ENCODE measurements at places on chromosomes 12 and 14. TPM values are rescaled to one million over a fixed set of nuclear protein-coding genes. Genes with fewer than 3 reads are reported as not detected.

DNA sequence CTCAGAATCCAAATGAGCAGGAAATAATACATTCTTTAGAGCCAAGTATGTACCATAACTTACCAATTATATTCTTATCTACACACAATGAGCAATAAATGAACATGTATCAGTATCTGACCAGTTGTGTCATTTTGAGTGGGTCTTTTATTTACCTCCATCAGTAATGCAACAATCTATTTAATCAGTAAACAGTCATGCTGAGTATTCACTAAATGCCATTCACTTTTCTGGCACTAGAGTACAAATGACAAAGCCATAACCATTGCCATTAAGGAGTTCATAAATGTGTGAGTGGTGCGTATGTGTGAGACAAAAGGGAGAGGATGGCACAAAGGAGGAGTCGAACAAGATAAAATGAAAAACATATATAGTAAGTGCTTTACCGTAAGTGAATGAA, 1.5 kb upstream of the STRAP start:
- no peak for DNase-seq

DNA sequence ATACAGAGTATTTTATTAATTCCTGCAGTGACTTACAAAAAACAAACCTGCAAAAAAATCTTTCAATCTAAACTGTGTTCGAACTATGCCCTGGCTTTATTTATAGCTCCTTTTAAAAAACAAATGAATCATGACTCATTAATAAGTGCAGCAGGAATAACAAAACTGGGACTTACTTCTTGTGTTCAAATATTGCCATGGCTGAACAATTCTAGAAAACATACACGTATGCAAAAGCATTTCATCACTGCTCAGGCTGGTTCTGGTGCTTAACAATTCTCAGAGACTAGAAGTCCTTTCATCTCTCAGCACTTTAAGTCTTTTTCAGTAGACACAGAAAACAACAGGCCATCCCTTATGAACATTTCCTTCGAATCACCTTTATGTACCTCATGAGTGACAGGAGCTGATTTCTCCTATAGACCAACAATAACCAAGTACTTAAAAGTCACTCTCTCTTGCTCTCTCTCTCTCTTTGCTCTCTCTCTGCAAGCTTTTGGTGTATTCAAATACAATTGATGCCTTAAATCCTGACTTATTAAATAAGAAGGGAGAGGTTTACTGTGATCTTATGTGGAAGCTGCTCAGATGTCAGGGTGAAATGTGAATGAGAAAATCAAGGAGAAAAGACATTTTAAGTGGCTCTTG, 268.8 kb downstream of the TTC8 start:
- no peak for DNase-seq

DNA sequence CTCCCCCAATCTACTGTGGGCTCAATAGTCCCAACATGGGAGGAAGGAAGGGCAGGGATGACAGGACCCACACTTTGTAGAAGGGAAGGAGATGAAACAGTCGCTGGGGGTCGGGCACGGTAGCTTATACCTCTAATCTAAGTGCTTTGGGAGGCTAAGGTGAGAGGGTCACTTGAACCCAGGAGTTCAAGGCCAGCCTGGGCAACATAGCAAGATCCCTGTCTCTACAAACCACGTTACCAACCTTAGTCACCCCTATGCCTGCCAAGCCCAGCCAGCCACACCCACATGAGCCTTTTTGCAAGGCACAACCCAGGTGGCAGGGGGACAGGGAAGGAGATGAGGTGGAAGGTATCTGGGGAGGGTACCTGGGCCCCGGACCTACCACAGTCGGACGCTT, 31.7 kb downstream of the KDM2B start:
- no peak for DNase-seq

DNA sequence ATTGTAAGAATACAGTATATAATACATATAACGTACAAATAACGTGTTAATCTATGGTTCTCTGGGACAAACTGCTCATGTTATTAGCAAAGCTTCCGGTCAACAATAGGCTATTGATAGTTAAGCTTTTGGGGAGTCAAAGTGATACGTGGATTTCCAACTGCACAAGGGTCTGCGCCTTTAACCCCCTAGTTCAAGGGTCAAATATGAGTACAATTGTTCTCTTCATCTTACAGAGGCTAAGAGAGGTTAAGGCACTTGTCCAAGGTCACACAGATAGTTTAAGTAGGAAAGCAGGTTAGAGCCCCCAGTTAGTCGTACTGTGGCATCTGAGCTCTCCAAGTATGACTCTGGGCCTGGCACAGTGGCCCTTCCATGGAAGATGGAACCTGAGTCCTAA, 204.3 kb upstream of the KRR1 start:
- DNase-seq = no peak

DNA sequence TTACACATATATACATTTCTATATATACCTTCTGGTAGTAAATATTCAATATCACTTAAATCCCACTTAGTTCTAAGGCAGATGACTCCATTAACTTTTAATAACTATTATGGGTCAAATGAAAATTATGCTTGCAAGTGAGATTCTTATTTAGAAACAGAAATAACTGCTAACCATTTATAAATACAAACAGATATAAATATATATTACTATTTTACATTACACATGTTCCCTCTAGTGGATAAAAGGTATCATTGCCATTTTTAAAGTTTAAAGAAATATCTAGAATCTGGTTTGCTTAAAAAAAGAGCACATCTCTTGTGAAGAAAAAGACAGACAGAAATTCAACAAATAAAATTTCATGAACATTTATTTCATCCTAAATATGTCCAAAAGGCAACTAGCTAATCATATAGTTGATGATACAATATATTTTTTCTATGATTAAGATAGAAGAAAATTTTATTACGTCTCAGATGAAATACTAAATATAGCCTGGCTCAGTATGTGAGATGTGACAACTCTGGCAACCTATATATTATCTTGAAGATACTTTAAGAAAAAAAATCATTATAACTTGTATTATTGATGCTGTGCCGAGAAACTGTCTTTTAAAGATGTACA, 11.7 kb upstream of the RAD51AP1 start:
- no peak for DNase-seq

Gene IFNG-AS1
- not detected for total RNA-seq

DNA sequence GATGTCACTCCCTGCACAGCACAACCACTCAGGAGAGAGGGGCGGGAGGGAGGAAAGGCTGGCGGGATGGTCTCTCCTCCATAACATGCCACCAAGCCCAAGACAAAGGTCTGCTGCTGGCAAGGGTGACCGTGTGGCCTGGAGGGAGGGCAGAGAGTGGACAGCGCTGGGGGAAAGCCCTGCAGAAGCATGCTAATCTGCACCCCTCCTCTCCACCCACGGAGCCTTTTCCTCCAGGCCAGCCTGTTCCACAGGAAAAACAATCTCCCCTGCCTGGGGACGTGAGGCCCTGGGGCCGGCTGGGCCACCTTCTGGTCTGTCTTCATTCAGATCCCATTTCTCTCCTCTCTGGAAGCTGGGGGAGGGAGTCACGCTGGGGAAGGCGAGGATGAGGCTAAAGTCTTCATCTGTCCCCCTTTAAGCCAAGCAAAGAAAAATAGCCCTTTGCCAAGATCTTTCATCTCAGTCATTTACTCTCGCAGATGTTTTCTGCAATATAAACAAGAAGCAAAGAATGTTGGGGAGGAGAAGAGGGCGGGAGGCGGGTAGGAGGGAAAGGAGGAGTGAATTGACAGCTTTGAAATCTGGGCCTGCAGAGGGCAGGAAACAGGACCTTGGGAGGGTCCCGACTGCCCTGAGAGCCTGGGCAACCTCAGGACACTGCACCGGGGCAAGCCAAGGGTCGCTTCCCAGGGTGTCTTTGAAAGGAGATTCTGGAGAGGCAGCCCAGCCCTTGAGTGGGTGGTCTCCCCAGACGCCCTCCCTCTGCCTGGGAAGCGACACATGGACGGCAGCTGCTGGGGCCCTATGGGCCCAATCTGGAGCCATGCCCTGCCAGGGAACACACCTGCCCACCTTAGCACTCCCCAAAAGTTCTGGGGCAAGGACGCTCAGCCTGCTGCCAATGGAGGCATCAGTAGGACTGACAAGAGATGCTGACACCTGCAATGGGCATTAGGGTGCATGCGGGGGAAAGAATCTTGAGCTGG, 133.6 kb downstream of the ZFP36L1 start:
- no peak for DNase-seq

DNA sequence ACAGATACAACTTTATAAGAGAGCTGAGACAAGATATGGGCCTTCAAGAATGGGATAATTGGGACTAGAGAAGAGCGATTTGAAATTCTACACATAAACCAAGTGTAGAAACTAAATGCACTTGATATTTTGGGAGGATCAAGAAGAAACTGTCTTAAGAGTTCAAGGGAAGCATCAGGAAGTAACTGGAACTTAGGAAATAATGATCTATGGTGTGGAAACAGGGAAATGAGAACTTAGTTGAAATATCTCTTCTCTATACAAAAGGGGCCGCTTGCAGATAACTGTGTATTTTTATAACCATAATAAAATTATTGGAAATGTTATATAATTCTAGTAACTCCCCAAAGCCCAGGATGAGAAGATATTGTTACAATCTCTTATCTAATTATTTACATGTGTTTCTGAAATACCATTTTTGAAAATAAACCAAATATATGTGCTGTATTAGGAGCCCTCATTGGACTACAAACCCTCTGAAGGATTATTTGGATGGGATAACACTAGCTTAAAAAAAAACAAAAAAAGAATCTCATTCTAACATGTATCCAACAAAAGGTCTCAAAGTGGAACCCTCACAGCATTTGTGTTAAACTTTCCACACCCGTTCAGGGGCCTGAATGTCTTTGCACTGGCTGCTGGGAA, 84.7 kb upstream of the FLRT2 start:
- no peak for DNase-seq

- no peak for DNase-seq
These were observed 60.3 kb downstream of the IPO8 start for GRCh38 chr12:30635385-30635784.

DNA sequence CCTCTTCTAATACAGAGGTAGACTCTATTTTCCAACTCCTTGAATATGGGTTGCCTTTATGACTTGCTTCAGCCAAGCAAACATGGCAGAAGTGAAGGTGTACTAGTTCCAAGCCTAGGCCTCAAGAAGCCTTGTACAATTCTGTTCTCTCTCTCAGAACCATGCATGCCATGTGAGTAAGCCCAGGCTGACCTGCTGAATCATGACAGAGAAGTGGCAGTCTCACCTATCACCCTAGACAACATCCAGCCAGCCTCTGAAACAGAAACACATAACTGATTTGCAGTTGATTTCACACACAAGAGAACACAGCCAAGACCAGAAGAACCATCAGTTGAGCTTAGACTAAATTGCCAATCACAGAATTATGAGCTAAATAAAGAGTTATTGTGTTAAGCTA, 157.2 kb downstream of the GARIN6 start:
- DNase-seq = no peak

Gene PUS7L
- total RNA-seq = 15.3 TPM

Gene CELA1
- total RNA-seq = not detected

- DNase-seq = peak; percentile 98
These were observed at the start of gene PSMB5 for GRCh38 chr14:23034498-23035302. Gene PSMB5, minus strand, starts transcription at chr14:23034900. Its CDS starts 19 bp downstream, at chr14:23034881.

DNA sequence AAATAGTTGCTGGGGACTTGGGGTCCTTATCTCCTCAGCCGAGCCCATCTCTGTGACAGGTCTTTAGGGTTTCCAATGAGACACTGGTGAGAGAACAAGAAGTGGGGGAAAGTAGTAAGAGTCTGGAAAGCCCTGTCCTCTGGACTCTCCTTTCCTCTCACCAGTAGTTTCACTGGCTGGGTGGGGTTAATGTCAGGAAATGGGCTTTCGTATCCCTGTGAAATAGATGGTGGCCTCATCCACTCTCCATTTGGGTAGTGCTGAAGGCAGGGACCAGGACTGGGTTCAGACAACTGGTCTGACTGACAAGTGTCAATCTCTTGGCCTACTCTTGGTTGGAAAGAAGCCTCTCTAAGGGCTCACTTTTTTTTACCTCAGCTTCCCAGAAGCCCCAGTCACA, 7.5 kb downstream of the ZNF385A start:
- no peak for DNase-seq

GRCh38 chr12:52082669-52082987, 3.1 kb downstream of the SMIM41 start:
- DNase-seq = no peak

GRCh38 chr12:123696646-123697045, 15.5 kb upstream of the ATP6V0A2 start:
- DNase-seq = no peak

DNA sequence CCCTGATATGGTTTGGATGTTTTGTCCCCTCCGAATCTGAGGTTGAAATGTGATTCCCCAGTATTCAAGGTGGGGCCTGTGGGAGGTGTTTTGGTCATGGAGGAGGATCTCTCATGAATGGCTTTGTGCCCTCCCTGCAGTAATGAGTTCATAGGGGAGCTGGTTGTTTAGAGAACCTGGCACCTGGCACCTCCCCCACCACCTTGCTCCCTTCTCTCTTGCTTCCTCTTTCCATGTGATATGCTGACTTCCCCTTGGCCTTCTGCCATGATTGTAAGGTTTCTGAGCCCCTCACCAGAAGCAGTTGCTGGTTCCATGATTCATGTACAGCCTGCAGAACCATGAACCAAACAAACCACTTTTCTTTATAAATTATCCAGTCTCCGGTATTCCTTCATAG, 32.6 kb downstream of the CD163L1 start:
- no peak for DNase-seq

GRCh38 chr12:19792028-19792427, 352.7 kb downstream of the AEBP2 start:
- DNase-seq = no peak

DNA sequence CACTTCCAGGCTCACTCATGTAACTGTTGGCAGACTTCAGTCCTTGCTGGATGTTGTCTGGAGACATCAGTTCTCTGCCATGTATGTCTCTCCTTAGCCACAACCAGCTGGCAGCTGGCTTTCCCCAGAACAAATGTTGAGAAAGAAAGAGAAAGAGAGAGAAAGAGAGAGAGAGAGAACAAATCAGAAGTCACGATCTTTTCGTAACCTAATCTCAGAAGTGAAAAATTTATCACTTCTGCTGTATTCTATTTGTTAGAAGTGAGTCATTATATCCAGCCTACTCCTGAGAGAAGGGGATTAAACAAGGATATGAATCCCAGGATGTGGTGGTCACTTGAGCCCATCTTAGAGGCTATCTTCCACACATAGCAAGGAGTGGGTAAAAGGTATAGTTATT, 101.2 kb downstream of the BTG1 start:
- DNase-seq = no peak

- no peak for DNase-seq
These were observed 179.6 kb upstream of the MYL2 start for GRCh38 chr12:111100003-111100402.

GRCh38 chr12:115920395-115921183, 356.9 kb downstream of the MED13L start:
- DNase-seq = no peak

DNA sequence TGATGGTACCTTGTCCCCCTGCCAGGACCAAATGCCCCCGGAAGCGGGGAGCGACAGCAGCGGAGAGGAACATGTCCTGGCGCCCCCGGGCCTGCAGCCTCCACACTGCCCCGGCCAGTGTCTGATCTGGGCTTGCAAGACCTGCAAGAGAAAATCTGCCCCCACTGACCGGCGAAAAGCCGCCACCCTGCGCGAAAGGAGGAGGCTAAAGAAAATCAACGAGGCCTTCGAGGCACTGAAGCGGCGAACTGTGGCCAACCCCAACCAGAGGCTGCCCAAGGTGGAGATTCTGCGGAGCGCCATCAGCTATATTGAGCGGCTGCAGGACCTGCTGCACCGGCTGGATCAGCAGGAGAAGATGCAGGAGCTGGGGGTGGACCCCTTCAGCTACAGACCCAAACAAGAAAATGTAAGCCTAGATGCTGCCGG, 410 bp downstream of the MYF6 start:
- no peak for DNase-seq

Gene DICER1
- total RNA-seq = 38.6 TPM

Data from HCT116 (cell line).